Panc1 (cell line): ENCODE measurements at places on chromosomes 2 and 18. TPM values are rescaled to one million over a fixed set of nuclear protein-coding genes. Genes with fewer than 3 reads are reported as not detected.
A peak's percentile ranks its signal among the peaks of the same experiment; 100 is the strongest.

GRCh38 chr2:60549238-60549927, 4.1 kb downstream of the BCL11A start:
- DNase-seq = no peak

- DNase-seq = no peak
Measured at GRCh38 chr2:73947412-73948018, 20.8 kb downstream of the DGUOK start.

- no peak for DNase-seq
Measured at GRCh38 chr2:173359231-173359630, 4.6 kb downstream of the CDCA7 start.

GRCh38 chr2:46335391-46336282, 38.4 kb downstream of the EPAS1 start:
- DNase-seq = no peak

DNA sequence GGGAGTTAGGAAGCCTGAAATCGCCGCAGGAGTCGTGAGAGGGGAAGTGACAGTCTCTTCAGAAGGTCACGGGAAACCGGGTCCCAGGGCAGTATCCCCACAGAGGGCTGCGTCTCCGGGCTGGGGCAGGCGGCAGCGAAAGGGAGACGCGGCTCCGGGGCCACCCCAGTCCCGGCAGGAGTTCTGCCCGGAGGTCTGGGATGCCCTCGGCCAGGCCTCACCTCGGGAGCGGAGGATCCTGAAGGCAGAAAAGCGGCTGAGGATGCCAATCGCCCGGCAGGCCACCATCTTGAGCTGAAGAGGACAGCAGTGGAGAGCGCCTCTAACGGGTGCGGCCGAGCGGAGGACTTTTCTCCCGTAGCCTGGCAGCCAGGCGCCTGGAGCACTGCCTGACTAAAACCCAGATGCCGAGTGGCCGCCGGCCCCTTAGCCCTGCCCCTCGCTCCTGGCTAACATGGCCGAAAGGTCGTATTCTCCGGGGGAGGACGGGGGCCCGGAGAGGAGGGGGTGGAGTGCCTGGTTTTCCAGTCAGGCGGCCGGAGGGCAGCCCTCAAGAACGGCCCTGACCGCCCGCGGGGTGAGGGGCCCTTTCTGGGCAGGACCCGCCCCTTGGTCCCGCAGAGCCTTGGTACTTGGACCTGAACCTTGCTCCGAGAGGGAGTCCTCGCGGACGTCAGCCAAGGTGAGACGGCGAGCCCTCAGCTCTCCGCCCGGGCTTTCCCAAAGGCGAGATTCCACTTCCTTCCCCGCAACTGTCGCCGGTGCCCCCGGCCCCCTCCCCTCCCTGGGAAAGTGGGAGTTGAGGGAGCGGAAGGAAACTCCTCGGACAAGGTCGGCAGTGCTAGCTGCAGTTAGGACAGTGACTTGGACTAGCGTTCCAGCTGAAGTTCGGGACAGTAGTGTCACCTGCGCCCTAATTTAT, at the start of the genes HADHA and HADHB:
TSS of gene HADHA (minus strand) at position 324 of the 922 bp plus-strand sequence. CDS start at position 288, 36 bp downstream.
TSS of gene HADHB (plus strand) at position 631 of the 922 bp plus-strand sequence. CDS start 9,316 bp downstream, outside the sequence.
- peak; percentile 82 for DNase-seq

GRCh38 chr2:234625626-234626250, 128.9 kb upstream of the ARL4C start:
- no peak for DNase-seq

DNA sequence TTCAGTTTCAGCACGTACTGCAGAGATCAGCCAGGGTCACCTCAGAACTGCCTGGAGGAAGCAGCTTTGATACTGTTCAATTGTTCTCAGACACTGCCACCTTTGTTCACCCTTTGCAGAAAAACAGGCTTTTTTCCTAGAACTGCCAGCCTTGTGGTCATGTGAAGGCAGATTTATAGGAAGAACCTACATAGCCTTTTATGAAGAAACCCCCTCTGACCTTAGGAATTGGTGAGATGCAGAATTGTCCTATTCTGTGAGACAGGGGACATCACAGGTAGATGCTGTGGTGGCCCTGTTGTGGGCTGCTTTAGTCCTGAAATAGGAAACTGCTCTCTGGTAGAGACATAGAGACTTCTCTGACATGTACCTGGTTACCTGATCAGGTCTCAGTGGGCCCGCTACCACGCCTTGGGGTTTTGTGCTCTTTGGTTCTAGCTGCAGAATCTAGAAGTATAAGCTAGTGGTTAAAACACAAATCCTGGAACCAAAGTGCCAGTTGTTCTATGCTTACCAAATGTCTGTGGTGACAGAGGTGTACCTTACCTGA, 206.6 kb downstream of the AGPS start:
- DNase-seq = no peak

COBLL1 gene
- 4.4 TPM for total RNA-seq

FBXO48 gene
- total RNA-seq = 0.74 TPM

SLC23A3 gene
- total RNA-seq = 3.3 TPM

C2orf78 gene
- total RNA-seq = not detected

ATP6V1B1 gene
- total RNA-seq = 0.18 TPM
